ENCODE measurements at places on chromosomes 13 and 19. TPM values are rescaled to one million over a fixed set of nuclear protein-coding genes. Genes with fewer than 3 reads are reported as not detected.

DNA sequence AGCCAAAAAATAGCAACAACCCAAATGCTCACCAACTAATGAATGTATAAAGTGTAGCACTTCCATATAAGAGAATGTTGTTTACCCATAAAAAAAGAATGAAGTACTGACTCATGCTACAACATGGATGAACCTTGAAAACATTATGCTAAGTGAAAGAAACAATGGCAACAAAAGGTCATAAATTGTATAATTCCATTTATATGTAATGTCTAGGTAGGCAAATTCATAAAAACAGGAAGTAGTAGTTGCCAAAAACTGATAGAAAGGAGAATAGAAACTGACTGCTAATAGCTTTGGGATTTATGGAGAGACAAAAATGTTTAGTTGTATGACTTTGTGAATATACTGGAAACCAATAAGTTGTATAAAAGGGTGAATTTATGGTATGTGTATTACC, 21.6 kb downstream of the MYCBP2 start:
- DNase-seq = no peak

DNA sequence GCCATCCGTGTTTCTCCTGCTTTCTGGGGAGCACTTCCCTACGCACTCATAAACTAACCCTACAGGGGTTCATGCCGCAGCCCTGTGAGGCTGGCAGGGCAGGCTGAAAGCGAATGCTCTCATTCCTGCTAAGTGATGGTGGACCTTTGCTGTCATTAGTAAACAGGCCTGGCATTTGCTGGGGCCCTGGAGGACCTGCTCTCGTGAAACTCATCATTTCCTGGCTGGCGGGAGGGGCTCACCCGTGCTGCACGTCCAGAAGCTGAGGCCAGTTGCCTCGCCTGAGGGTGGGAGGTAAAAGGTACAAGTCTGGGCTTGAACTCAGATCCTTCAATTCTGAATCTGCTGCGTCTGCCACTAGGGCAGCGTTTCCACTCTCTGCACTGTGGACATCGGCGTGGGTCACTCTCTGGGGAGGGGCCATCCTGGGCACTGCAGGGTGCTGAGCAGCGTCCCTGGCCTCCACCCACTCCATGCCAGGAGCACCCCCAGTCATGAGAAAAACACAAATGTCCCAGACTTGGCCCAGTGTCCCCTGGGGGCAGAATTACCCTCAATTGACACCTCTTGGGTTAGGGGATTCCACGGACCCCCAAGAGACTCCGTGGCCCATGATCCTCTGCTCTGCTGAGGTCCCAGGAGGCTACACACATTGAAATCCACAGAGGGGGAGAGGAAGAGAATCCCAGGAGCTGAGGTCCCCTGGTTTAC, 7.0 kb downstream of the MOB3A start:
- DNase-seq = no peak

DNA sequence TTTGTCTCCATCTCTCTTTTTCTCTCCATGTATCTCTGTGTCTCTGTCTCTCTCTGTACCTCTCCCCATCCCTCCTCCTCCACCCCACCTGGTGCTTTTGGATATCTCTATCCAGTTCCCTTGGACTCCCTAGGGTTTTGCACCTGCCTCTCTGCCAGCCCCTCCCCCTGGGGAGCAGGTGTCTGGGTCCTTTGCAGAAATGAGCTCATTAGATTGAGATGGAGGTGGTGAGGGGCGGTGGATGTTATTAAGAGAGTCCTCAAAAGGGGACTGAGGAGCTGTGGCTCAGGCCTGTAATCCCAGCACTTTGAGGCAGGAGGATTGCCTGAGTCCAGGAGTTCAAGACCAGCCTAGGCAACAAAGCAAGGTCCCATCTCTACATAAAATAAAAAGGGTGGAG, 2.1 kb downstream of the KCNN4 start:
- no peak for DNase-seq

- DNase-seq = no peak
Measured at GRCh38 chr19:19551853-19552192, 13.8 kb downstream of the CILP2 start.

DNA sequence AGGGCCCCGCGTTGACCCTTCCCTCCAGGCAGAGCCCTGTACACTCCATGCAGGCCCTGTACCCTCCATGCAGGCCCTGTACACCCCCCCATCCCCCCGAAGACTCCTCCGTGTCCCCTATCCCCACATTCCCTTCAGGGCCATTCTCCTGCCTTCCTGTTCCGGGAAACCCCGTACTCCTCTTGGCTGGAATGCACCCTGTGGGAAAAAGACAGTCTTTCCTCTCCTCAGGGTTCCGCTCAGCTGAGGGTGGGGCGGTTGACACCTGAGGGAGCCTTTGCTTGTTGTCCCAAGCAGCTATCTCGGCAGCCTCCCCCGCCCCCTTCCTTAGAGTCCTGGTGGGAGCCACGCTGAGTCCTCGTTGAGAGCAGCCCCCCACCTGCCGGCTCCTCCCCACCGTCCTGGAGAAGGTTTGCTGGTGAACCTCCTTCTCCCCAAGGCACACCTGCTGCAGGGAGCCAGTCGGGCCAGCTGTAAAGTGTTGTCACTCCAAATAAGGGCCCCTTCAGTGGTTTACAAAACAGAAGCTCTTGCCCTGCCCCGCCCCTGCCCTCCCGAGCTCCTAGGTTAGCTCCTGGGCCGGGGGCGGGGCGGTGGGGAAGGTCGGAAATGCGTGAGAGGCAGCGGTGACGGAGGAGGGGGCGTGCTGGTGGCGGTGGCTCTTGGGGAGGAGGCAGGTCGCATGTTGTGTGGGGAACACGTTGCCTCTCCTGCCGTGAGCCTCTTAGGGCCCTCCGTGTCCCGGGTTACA, 1.5 kb downstream of the GNA11 start:
- peak; percentile 22 for DNase-seq

DNA sequence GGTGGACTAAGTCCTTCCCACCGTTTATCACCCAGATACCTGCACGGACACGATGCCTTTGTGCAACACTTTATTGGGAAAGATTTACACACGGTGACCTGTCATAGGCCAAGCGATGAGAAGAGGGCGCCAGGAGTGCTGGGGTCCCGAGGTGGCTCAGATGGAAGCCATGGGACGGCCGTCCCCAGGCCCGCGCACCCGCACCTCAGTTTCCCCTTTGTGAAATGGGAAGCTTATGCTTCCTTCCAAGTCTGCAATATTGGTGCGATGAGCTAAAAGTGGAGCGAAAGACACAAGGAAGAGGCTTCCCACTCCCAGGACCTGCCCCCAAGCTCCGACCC, 369 bp upstream of the TMC4 start:
- no peak for DNase-seq

- DNase-seq = no peak
Measured at GRCh38 chr13:114226088-114226487, 8.6 kb upstream of the CDC16 start.

DNA sequence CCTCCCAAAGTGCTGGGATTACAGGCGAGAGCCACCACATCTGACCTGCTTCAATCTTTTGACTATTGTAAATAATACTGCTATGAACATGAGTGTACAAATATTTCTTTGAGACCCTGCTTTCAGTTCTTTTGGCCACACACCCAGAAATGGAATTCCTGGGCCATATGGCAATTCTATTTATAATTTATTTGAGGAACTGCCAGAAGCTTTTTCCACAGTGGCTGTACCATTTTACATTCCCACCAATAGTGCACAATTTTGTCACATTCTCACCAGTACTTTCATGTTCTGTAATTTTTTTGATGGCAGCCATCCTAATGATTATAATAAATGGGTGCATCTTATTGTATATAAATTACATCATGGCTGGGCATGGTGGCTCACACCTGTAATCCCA, 13.7 kb upstream of the FCER2 start:
- no peak for DNase-seq

DNA sequence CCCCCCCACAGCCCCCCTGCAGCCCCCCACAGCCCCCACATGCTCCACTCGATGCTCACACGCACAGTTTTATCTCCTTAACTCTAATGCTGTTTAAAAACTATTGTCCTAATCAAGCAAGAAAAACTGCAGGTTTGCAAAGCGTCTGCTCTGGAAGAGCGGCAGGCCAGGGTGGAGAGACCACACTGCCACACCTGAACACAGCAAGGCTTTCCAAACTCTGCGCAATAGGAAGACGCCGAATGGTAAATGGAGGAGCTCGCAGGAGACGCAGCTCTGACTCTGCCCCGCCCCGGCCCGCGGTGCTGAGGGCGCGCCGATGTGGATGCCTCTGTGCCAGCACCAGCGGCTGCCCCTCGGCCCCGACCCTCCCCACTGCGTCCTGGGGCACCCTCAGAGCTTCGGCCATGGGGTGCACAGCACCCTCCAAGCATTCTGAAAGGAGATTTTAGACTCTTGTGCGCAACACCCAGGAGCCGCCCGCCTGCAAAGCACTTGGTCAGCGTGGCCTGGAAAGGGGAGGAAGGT, 32.4 kb downstream of the RASA3 start:
- DNase-seq = no peak

DNA sequence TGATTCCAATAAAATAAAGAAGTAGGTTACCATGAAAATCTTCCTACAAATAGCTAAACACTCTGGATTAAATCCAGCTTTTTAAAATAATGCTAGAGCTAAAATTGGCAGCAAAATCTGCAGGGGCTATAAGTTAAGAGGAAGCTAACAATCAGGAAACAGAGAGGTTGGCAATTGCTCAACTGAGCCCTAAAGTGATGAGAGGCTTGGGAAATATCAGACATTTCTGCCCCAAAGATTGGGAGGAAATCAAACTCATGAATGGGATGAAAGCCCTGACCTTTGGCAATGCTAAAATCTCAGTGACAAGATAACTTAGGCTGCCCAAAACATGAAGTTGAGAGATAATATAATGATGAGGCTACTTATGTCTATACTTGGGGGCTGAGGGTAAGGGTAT, 1437.9 kb downstream of the EFNB2 start:
- no peak for DNase-seq

- DNase-seq = no peak
Measured at GRCh38 chr13:66530686-66531085, 699.5 kb downstream of the PCDH9 start.

DNA sequence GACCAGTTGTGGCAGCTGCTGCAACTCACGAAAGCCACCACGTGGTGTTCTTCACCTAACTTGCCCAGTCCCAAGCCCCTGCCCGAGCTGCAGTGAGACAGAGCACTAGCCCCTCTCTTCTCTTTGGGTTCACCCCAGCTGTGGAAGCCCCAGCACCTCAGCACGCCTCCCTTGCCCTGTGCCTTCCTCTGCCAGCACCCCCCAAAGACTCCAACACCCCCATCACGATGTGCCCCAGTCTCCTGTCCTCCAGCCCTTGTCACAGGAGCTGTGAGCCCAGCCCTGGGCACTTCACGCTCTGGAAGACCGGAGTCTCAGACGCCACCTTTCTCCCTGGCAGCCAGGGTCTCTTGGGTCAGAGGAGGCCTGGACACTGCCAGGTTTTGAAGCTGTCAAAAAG, 2.2 kb upstream of the ZNF135 start:
- DNase-seq = no peak

GRCh38 chr13:87667686-87668085, 3.5 kb upstream of the SLITRK5 start:
- no peak for DNase-seq

GRCh38 chr13:32986552-32986951, 29.7 kb upstream of the KL start:
- DNase-seq = no peak

DNA sequence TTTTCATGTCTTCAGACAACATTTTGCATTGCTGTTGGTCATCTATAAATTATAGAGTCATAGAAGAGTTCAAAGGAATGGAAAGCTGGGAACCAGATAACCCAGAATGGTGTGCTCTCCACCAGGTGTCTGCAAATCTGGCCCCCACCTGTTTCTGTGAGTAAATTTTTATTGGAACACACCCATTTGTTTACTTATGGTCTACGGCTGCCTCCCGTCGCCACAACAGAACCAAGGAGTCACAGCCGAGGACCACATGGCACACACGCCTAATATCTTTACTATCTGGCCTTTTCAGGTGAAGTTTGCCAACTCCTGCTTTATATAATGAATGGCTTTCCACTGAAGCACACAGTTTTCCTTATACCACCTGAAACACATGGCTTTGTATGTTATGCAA, 58.2 kb downstream of the EFNB2 start:
- no peak for DNase-seq

RAB20 gene
- total RNA-seq = 2.8 TPM

GSX1 gene
- not detected for total RNA-seq

ZNF829 gene
- 3.5 TPM for total RNA-seq

ZBTB32 gene
- total RNA-seq = 231 TPM

AXL gene
- 0.50 TPM for total RNA-seq

CDC42EP5 gene
- 1.0 TPM for total RNA-seq

ZNF888 gene
- 6.1 TPM for total RNA-seq

C5AR2 gene
- total RNA-seq = not detected

GPR4 gene
- total RNA-seq = not detected

ZNF560 gene
- not detected for total RNA-seq

MPHOSPH8 gene
- 46.4 TPM for total RNA-seq

Data from activated T-helper 2 cell treated with anti-CD3 and anti-CD28 coated beads, Interferon-gamma antibody, Interleukin-2, Interleukin-4, amounts not matched to agents 10 μg/mL and 5 μg/mL and 100 μg/mL, durations not matched to agents 14 hours and 24 hours and 36 hours (primary cell).